ENCODE measurements at places on chromosomes 5 and 9.

DNA sequence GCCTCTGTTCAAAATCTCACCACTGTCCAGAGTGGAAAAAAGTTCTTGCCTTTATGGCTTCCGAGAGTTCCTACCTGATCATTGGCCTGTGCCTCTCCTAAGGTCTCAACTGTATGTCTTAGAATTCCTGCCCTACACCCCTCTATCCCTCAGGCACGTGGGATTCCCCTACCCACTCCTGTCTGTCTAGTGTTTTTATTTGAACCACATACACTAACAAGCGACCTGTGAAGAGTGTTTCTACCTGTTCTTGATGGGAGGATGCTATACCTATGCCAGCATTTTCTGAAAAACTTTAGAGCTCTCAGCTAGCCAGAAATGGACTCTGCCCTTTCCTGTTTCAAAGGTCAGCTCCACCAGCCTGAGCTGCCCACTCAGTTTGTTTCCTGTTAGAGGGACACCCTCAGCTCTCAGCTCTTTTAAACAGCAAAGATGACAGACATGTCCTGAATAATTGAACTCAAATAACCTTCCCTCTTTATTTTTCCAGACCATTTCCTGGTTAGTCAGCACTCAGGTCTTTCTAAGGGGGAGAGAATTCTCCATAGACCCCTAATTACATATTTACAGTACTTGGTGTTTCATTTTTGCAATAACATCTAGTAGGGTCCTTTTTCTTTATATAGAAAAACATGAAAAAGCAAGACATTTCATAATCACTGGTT is 214.8 kb downstream of the AOPEP start:
- DNase-seq = no peak

DNA sequence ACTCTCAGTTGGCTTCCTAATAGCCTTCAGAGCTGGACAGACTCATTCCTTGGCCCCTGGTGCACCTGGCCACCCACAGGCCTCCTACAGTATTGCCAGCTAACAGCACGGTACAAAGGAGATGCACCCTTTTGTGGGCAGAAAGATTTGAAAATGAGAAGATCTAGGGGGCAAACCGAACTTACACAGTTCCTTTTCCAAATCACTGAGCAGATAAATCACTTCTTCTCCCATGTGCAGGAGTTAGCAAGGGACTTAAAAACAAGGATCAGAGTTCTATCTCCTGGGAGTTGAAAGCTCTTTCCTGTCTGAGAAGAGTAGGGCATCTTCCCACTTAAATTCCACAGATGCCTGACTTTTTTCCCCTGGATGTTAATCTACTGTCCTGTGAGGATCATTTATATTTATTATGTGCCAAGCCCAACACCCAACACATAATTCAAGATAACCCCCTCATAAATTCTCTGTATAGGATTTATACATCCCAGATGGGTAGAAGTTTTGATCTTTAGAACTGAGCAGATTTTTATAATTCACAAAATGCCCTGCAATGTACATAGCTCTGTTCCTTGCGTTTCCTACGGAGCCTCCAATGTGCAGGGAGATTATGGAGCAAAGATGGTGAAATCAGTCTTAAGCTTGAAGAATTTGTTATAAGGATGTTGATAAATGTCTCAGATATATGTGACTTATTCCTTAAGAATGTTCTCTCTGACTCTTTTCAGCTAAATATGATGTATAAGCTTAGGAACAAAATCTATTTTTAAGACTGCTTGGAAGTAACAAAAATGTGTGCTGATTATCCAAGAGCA is 207.2 kb upstream of the DAPK1 start:
- DNase-seq = peak; percentile 89

DNA sequence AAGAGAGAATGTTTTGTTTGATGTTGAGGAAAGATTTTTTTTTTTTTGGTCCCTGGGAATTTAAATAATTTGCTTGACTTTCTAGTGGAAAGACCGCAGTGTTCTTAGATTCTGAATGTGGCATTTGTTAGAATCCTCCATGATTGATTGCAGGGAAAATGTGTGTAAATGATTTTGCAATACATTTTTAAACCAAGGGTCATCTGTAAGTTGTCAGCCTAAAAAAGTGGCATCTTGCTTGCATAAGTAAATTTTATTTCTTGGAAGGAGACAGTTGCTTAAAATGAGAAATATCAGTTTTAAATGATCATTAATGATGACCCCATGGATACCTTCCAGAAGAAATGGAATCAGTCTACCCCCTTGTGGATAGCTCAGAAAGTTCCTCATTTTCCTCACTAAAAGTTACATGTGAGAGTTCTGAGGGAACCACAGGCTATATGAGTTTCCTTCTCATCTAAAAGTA is 105.1 kb upstream of the SLC25A48 start:
- peak; percentile 24 for DNase-seq

DNA sequence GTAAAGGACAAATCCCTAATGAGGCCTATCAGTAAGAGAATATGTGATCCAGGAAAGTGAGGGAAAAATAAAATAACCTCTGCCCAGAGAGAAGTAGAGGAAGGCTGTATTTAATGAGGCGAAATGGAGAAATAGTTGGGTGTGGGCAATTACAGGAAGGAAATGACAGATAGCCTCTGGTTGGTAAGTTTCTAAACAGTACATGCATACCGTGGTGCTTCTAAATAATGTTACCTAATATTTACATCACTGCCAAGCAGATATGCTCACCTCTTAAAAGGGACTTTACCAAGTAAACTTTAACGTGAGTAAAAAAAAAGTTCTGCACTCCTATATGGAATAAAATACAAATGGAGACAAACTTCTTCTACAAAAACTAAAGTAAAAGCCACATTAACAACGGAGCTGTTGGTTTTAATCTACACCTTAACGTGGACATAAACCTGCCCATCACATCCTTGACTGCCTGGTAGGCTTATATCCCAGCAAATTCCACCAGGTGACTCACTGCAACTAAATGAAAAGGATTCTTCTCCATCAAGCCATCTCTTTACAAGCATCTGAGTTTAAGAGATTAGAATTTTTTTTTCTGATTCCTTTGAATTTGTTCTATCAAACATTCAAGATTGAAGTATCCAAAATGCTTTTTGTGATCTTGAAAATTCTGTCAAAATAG is 12.4 kb downstream of the NFIL3 start:
- no peak for DNase-seq

GRCh38 chr9:69428017-69428785 is 103.2 kb downstream of the ENTREP1 start:
- no peak for DNase-seq

- DNase-seq = no peak
These were observed 86.7 kb upstream of the SPDL1 start for GRCh38 chr5:169496878-169497277.

DNA sequence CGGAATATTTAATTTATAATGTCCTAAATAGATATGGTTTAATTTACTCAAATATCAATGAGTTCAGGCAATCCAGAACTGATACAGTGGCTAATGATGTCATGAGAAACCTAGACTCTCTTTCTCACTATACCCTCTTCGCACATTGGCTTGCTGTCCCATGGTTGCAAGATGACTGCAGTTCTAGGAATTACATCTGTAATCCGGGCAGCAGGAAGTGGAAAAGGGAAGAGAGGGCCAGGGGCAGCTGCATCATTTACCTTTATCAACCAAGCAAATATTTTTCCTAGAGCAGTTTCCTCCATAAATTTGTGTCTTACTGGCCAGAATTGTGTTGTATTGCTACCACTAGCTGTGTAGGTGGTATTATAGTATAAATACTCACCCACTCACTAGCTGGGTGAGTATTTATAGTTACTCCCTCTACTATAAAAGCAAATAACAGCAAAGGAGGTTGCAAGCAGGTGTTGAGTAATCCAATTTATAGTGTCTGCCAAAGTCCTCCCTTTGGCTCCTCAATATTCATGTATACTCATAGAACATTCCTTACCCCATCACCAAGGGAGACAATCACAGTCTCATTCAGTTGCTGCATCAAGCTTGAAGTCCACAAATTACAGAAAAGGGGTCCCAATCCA is 168.8 kb downstream of the DROSHA start:
- DNase-seq = peak; percentile 22

DNA sequence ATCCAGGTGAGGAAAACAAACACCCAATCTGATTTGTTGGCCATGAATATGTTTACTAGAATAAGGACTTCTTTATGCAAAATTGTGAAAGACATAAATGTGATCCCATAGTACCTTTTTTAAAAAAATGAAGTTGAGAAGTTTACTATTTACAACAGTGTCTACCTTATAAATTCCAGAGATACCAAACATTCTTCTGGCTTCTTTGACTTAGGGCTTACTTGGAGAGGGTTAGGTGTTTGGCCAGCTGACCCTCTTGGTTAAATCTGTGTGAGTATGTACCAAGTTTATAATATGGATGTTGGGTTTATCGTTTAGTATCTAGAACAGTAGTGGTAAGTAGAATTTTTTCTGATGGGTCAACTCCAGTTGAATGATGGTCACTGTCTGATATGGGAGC is 212.3 kb downstream of the DOCK8 start:
- no peak for DNase-seq
